ENCODE measurements at places on chromosomes 2 and 18.

- DNase-seq: no peak
These were observed 26.6 kb upstream of the UGGT1 start for GRCh38 chr2:128064353-128064752.

GRCh38 chr2:97726261-97727064, 13.1 kb downstream of the ZAP70 start:
- DNase-seq: no peak

- DNase-seq: no peak
These were observed 3.9 kb upstream of the C2orf69 start for GRCh38 chr2:199907008-199907714.

GRCh38 chr18:58495634-58496033, 133.3 kb downstream of the ALPK2 start:
- DNase-seq: no peak

GRCh38 chr18:75305984-75306383, 95.4 kb downstream of the TSHZ1 start:
- DNase-seq: no peak

GRCh38 chr2:207727261-207727660, 15.8 kb downstream of the CCNYL1 start:
- no peak for DNase-seq

GRCh38 chr2:206555721-206556120, 86.6 kb upstream of the FAM237A start:
- no peak for DNase-seq

DNA sequence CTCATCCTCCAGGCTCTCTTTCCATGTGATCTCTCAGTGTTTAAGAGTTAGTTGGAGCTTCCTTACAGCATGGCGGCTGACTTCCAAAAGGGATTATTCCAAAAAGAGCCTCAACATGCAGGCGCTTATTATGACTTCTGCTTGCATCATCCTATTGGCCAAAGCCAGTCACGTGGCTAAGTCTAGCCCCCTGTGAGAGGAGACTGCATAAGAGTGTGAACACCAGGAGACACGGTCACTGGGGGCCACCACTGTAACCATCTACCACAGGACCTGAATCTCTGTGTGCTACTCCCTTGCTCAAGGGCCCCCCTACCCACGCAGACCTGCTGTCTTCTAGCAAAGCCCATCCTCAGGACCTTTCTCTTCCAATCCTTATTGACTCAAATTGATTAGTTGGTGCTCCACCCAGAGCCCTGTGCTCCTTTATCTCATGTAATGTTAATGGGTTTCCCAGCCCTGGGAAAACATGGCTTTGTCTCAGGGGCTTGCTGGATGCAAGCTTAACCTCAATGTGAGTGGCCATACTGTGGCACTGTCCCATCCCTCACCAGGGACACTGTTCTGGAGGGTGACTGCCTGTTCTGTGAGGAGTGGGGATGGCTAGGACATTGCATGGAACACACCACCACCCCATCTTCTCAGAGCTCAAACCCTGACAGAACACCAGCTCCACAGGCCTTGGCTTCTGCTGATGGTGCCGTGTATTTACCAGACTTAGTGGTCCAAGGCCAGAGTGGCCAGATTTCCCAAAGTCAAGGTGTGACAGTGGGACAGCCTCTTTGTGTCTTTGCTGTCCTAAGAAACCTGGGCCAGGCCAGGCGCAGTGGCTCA, 4.2 kb downstream of the IL1RN start:
- DNase-seq: no peak

- DNase-seq: no peak
These were observed 75.2 kb downstream of the RBMS1 start for GRCh38 chr2:160418398-160418765.

All from anterior cingulate cortex (tissue), 58 donors.